Activated CD4-positive, alpha-beta T cell treated with anti-CD3 and anti-CD28 coated beads, Interleukin-2, amount 50 U/mL, for 16 hours (primary cell): ENCODE measurements at places on chromosomes 12 and 14.

GRCh38 chr12:49092086-49092815 is 2.4 kb downstream of the DHH start:
- peak; percentile 55 for DNase-seq

DNA sequence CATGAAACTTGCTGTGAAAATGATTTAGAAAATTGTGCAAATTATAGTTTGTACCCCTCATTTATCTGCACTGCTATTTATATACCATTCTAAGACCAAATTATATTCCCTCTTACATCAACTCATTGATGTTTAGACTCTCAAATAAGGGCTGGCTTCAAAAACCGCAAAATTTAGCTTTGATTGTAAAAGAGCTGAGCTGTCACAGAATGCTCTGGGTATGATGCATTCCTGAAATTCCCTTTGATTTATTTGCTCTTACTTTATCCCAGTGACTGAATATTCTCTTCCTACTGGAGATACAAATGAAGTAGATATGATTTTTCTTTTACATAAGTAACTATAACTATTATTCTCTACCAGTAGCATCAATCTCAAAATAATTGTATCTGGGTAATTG is 78.0 kb upstream of the TMTC2 start:
- no peak for DNase-seq

- DNase-seq = no peak
Measured at GRCh38 chr12:58988643-58989344, 68.5 kb upstream of the LRIG3 start.

GRCh38 chr14:92248696-92249095 is 74.3 kb upstream of the SLC24A4 start:
- DNase-seq = no peak

DNA sequence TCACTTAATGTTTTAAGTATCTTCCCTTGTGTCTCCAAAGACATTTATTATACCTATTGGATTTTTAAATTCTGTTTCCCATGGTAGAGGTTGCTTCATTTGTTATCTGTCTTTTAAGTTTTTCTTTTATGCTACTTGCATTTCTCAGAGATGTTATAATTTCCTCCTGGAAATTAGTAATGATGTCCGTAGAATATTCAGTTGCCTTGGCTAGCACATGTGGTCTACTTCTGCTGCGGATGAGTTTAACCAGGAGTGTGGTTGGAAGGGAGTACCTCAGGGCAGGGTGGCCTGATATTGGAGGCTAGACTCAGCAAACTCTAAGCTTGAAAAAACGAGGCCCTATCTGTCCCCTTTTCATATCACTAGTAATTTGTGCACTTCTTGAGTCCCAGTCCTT is 8.8 kb upstream of the EVL start:
- DNase-seq = no peak

DNA sequence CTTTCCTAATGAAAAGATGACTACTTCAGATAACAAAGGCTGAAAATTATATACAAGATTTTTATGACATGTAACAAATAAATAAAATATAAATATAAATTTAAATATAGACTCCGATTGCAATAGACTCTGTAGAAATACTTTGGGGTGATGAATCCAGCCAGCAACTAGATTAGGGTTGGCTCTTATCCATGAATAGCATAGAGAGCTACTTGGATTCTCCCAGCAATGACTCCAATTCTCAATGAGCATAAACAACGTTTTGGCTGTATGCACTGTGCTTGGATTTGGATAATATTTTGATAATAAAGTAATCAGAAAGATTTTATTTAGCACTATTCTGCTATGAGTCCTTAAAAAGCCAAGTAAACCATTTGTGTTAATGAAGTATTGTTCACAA is 58.0 kb upstream of the LRFN5 start:
- no peak for DNase-seq

GRCh38 chr12:106118-106591 is 39.6 kb downstream of the IQSEC3 start:
- no peak for DNase-seq

DNA sequence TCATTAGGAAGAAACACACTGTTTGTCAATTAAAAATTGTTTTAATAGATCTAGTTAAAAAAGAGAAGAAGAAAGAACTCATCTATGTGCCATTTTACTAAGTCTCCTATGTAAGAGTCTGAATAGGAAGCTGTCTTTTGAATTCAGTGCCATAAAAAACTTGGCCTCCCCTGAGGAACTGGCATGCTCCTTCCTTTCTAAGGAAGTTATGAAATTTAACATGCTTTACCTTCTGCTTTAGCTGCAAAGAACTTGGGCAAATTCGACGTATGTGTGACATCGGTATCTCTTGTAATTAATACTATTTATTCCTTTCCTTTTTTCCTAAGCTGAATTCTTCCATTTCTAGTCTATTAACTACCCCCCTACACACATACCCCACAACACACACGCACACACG is 12.5 kb downstream of the TM7SF3 start:
- no peak for DNase-seq
